Kidney epithelial cell (primary cell): ENCODE measurements at places on chromosomes 7 and 10. TPM values are rescaled to one million over a fixed set of nuclear protein-coding genes. Genes with fewer than 3 reads are reported as not detected.

Gene TBX20
- total RNA-seq, result 0.27 and 1.0 TPM in 2 replicates

Gene HDAC9
- total RNA-seq, result 80.1 and 84.5 TPM in 2 replicates

Gene ENTPD1
- 0.17 and 0.34 TPM in 2 replicates for total RNA-seq

Gene FRMPD2
- 0.41 and 0.42 TPM in 2 replicates for total RNA-seq

Gene AHR
- total RNA-seq, result 29.0 and 41.8 TPM in 2 replicates

Gene FAM131B
- 1.0 and 1.3 TPM in 2 replicates for total RNA-seq

Gene ADRA2A
- not detected in 2 replicates for total RNA-seq

Gene ZNF853
- 25.7 and 36.3 TPM in 2 replicates for total RNA-seq

Gene ZCCHC24
- 6.2 and 8.6 TPM in 2 replicates for total RNA-seq

Gene MMP21
- 0.07 and 0.08 TPM in 2 replicates for total RNA-seq

Gene ATOH7
- total RNA-seq, result not detected in 2 replicates

Gene ACBD7
- total RNA-seq, result 1.0 and 1.5 TPM in 2 replicates

Gene PNLIPRP3
- not detected in 2 replicates for total RNA-seq

Gene DYNC1I1
- 0.08 and 0.14 TPM in 2 replicates for total RNA-seq

Gene INSYN2A
- total RNA-seq, result under 0.01 and 0.04 TPM in 2 replicates

Gene CNNM1
- 0.62 and 0.92 TPM in 2 replicates for total RNA-seq

Gene FKBP6
- total RNA-seq, result not detected in 2 replicates

Gene SLC26A5
- total RNA-seq, result 0.07 TPM in 1 of 2 replicates, not detected in the other

Gene PRSS37
- total RNA-seq, result not detected in 2 replicates

Gene GATA3
- 7.2 and 10.9 TPM in 2 replicates for total RNA-seq

Gene CHAT
- total RNA-seq, result not detected in 2 replicates

Gene LGI1
- total RNA-seq, result not detected in 2 replicates

Gene SOSTDC1
- total RNA-seq, result 0.08 TPM in 1 of 2 replicates, not detected in the other

Gene HOXA13
- not detected in 2 replicates for total RNA-seq

Gene SPDYE2B
- not detected in 2 replicates for total RNA-seq

Gene TMEM213
- not detected in 2 replicates for total RNA-seq
